ENCODE measurements at places on chromosomes 11 and 22. TPM values are rescaled to one million over a fixed set of nuclear protein-coding genes. Genes with fewer than 3 reads are reported as not detected.

KDM4E gene
- not detected for total RNA-seq

CNTF gene
- total RNA-seq, result 4.5 TPM

AQP11 gene
- total RNA-seq, result 0.22 TPM

MFNG gene
- total RNA-seq, result 94.0 TPM

GLB1L2 gene
- total RNA-seq, result 1.1 TPM

PDGFB gene
- total RNA-seq, result 4.6 TPM

- H3K27ac ChIP-seq, result no peak overlapping the region
- no peaks in the 10 kb centered on the region for H3K27me3 ChIP-seq
- peaks cover 13% of the 10 kb centered on the region for H3K36me3 ChIP-seq
These were observed 91.3 kb downstream of the RNF169 start for GRCh38 chr11:74839971-74840370.

DNA sequence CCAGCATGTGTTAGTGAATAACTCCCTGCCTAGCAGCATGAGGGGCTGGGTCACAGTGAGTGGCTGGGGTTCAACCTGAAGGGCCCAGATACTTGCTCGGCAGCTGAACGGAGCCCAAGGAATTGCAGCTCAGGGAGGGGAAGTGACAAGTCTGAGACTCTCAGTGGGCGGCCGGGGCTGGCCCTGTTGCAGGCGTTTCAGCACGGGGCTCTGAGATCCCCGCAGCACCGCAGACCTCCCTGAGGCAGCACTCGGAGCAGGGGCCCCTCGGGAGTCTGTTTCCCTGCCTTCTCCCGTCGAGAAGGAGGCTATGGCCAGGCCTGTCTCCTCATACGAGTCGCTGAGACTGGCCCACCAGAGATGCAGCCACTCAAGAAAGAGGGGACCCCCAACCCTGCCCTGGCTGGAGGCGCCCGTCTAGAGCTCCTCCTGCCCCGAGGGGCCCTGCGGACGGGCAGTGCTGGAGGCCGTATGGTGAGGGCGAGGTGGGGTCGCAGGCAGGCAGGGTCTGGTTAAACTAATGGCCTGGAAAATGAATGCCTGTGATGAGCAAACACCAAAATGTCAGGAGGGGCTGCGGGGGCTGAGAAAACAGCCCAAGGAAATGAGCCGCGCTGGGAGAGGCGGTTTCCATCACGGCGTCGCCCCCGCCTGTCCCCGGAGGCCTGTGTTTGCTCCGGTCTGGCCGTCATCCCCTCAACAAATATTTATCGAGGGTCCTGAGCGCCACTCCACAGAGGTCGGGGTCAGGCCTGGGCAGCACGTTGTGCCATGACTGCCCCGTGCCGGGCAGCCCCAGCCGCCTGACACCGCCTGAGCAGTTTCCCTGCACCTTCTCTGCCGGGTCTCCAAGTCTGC lies 9.3 kb downstream of the TSSC4 start:
- no peak overlapping the region for H3K27ac ChIP-seq
- DNase-seq, result no peak
- no peak overlapping the region for H3K4me3 ChIP-seq

- DNase-seq, result no peak
- H3K27me3 ChIP-seq, result no peaks in the 10 kb centered on the region
- H3K27ac ChIP-seq, result no peak overlapping the region
- no peak overlapping the region for H3K4me3 ChIP-seq
- no peaks in the 10 kb centered on the region for H3K4me1 ChIP-seq
These were observed 20.3 kb downstream of the IL18 start for GRCh38 chr11:112143597-112143996.

DNA sequence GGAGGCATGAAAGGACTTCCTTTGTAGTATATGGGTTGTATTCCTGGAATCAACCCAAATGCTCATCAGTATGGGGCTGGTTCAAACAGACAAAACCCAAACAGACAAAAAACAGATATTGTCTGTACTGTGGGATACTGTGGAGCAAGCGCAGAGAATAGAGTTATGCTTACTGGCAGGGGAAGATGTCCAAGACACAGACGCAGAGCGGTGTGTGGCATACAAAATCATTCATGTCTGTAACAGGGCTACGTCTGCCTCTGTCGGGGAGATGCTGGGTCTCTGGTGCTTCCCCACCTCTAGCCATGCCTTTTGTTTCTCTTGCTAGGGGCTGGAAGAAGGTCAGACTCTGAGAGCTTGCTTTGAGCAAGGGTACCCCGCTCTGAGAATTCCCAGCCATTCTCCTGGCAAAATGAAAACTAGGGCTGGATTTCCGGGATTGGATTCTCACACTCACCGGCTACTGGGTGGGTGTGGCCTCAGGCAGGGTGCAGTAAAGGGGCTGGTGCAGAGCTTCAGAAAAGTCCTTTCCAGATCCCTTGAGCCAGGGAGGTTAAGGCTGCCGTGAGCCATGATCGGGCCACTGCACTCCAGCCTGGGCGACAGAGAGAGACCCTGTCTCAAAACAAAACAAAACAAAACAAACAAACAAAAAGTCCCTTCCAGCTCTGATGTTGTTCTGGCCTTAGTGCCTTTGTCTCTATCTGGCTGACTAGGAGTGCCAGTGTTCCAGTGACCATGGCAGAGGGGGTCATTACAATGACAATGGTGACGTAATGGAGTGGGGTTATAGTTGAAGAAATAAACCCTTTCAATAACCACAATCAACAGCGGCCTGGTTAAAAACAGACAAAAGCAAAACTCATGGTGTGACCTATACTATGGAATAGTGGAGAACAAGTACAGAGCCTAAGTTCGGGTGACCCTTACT lies 2.9 kb upstream of the ABCC8 start:
- no peaks in the 10 kb centered on the region for H3K36me3 ChIP-seq
- no peak for DNase-seq
- H3K27me3 ChIP-seq, result peaks cover 54% of the 10 kb centered on the region
- no peak overlapping the region for H3K4me3 ChIP-seq

DNA sequence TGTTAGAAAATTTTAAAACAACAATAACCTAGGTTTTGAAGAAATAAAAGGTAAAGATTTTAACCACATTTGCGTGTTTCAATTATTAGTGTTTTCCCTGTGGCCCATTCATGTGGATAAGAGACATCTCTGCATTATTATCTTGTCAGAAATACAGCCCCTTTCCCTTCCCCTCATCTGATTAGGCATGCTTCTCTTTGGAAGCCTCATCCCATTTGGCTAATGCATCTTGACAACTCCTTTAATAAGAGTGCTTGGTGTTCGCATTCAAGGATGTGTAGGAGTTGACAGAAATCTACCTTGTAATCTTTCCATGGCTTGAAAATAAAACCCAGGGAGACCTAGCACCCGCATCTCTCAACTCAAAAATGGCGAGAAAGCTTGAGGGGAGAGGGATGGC lies 635.5 kb downstream of the NTM start:
- no peak overlapping the region for H3K27ac ChIP-seq
- no peaks in the 10 kb centered on the region for H3K27me3 ChIP-seq
- no peaks in the 10 kb centered on the region for H3K36me3 ChIP-seq
- DNase-seq, result no peak
- H3K4me3 ChIP-seq, result no peak overlapping the region
- H3K4me1 ChIP-seq, result no peaks in the 10 kb centered on the region
